NCI-H510A (cell line): ENCODE measurements at places on chromosomes 16 and 17.

GRCh38 chr17:75731716-75732498 is 10.6 kb downstream of the ITGB4 start:
- no peak for DNase-seq

DNA sequence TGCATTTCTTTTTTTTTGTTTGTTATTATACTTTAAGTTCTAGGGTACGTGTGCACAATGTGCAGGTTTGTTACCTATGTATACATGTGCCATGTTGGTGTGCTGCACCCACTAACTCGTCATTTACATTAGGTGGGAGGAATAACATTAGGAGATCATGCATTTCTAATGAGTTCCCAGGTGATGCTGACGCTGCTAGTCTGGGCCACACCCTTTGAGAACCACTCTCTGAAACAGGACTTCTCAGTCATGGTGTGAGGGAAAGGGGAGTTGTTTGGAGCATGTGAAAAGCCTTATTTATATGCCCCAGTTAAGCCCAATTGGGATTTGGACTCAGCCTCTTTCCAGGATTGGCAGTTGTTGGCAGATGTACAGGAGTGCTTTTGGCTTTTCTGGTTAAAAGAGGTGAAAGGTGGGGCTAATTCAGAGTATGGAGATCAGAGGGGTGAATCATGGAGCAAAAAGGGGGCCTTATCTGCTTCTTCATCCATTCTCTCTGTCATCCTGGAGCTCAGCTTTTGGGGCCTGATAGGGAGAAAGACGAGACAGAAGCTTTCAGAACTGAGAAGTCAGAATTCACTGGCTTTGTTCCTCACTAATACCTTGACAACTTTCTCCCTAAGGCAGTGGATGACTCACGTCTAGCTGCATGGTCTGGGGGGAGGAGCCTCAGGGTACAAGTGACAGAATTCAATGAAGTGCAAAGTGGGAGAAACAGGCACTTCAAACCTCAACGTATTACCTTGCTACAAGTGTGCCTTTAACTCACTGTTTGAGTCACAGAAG is 180.0 kb upstream of the CACNG3 start:
- no peak for DNase-seq

DNA sequence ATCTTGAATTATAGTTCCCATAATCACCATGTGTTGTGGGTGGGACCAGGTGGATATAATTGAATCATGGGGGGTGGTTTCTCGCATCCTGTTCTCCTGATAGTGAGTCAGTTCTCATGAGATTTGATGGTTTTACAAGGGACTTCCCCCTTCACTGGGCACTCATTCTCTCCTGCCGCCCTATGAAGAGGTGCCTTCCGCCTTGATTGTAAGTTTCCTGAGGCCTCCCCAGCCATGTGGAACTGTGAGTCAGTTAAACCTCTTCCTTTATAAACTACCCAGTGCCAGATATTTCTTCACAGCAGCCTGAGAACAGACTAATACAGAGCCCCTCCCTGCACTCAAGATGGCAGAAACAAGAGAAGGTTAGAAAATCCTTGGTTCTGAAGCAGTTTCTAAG is 26.4 kb downstream of the LDAF1 start:
- no peak for DNase-seq

DNA sequence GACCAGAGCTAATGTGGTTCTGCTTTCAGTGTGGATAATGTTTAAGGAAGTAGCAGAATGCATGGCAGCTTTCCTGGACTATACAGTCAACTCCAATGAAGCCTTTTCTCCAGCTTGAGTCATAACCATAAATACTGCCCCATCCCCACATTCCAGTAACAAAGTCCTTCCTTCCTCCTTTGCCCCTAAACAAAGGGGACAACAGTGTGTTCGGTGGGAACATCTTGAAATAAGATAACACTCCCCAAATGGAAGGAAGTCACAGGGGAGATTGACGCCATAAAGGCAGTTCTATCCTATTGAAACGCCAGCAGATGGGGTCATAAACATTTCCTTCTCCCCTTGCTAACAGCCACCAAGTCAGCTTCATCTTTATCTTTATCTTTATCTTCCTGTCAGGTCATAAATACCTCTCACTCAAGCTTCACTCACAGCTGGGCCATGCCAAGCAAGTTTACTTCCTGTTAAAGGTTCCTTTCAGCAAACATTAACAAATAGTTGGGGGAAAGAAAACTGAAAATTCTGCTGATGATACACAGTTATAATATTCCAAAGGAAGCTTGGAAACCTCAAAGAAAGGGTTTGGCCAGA is 136.7 kb downstream of the SNX11 start:
- DNase-seq, result peak; percentile 53

DNA sequence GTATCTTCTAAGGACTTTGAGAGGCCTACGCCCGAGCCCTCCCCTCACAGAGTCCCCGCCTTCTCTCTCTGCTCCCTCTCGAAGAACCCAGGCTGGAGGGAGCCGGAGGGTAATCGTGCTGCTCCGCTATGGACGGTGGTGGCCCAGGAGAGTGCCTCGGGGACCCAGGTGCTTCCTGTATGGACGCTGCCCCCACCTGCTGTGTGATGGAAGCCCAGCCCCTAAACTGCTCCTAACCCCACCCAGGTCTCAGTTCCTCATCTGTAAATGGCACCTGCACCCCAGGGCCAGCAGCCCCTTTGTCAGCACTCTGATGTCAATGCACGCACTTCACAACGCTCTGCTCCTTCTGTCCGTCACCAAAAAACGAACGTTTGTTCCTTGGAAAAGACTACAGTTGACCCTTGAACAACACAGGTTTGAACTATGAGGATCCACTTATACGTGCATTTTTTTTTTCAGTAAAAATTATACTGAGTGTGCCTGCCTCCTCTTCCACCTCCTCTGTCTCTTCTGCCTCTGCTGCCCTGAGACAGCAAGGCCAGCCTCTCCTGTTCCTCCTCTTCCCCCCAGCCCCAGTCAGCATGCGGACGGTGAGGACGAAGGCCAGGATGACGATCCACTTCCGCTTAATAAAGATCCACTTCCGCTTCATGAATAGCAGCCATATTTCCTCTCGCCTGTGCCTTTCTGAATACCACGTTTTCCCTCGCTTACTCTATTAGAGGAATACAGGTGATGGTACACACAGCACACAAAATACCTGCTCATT is 118.3 kb downstream of the BANP start:
- no peak for DNase-seq

GRCh38 chr17:10033959-10034358 is 128.9 kb upstream of the RCVRN start:
- no peak for DNase-seq

DNA sequence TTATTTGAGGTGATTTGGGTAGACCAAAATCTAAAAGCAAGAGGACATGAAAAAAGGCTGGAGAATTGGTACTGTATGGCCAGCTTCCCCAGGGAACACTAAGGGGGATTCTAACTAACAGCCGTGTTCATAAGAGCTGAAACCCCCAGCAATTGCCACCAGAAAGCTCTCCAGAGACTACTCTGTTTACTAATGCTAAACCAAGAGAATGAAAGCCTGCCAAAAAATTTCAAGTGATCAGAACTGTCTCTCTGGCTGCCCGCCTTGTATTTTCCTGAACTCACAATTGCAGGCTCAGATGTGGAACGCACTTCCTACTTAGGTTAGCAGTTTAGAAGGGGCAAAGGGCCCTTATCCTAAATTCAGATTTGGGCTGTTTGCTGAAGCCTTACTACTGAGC is 24.1 kb downstream of the MYH10 start:
- no peak for DNase-seq

DNA sequence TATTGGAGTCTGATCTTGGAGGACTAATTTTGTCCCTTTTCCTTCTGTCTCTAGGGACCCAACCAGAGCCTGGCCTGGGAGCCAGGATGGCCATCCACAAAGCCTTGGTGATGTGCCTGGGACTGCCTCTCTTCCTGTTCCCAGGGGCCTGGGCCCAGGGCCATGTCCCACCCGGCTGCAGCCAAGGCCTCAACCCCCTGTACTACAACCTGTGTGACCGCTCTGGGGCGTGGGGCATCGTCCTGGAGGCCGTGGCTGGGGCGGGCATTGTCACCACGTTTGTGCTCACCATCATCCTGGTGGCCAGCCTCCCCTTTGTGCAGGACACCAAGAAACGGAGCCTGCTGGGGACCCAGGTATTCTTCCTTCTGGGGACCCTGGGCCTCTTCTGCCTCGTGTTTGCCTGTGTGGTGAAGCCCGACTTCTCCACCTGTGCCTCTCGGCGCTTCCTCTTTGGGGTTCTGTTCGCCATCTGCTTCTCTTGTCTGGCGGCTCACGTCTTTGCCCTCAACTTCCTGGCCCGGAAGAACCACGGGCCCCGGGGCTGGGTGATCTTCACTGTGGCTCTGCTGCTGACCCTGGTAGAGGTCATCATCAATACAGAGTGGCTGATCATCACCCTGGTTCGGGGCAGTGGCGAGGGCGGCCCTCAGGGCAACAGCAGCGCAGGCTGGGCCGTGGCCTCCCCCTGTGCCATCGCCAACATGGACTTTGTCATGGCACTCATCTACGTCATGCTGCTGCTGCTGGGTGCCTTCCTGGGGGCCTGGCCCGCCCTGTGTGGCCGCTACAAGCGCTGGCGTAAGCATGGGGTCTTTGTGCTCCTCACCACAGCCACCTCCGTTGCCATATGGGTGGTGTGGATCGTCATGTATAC is 8.0 kb downstream of the GPRC5C start:
- DNase-seq, result no peak
